ENCODE measurements at places on chromosomes 2 and 18. TPM values are rescaled to one million over a fixed set of nuclear protein-coding genes. Genes with fewer than 3 reads are reported as not detected.
A peak's percentile ranks its signal among the peaks of the same experiment; 100 is the strongest.

Gene CD207
- total RNA-seq, result not detected

Gene ASB18
- total RNA-seq, result not detected

Gene ITGA4
- total RNA-seq, result 61.7 TPM

Gene LHCGR
- not detected for total RNA-seq

Gene DHRS9
- not detected for total RNA-seq

Gene LIMS4
- 0.57 TPM for total RNA-seq

Gene BOLL
- total RNA-seq, result not detected

Gene GATA6
- not detected for total RNA-seq

Gene GLI2
- not detected for total RNA-seq

Gene LOXHD1
- total RNA-seq, result not detected

Gene RALB
- total RNA-seq, result 22.8 TPM

Gene HOXD13
- total RNA-seq, result not detected

Gene COL5A2
- 0.39 TPM for total RNA-seq

Gene MARCO
- not detected for total RNA-seq

Gene GALNT14
- 25.6 TPM for total RNA-seq

Gene OSBPL1A
- total RNA-seq, result 0.65 TPM

Gene ICA1L
- 12.0 TPM for total RNA-seq

Gene KLHL30
- total RNA-seq, result 1.9 TPM

Gene SERPINB11
- not detected for total RNA-seq

Gene FLACC1
- total RNA-seq, result 0.85 TPM

DNA sequence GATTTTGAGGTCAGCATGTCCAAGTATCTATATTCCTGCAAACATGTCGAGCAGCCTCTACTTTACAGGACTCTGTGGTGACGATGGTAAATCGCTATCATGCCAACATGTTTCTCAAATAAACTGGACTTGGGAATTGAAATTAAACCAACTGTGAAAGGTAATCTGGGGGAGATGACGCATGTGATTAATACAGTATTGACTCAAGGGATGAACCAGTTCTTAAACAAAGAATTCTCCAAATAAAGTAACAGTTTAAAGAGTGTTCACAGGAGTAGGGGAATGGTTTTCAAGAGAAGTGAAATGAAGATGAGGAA, 54.3 kb downstream of the THUMPD2 start:
- no peak for DNase-seq

DNA sequence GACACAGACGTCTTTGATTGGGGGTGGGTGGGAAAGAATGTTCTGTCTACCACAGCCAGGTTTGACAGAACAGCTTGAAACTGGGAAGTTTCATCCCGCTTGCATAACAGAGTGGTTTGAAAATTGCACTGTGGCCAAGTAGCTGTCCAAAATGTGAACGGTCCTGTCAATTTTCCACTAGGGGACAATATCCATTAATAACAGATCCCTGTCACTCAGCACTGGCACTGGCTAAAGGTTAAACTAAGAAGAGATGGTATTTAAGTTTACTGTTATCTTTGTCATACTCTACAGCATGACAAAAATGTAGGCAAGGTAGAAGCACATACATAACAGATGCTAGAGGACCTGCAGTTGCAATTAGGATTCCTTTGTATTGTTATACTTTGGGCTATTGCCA, 55.6 kb upstream of the ACMSD start:
- peak; percentile 52 for DNase-seq

GRCh38 chr2:133415210-133415876, 152.9 kb downstream of the NCKAP5 start:
- no peak for DNase-seq

DNA sequence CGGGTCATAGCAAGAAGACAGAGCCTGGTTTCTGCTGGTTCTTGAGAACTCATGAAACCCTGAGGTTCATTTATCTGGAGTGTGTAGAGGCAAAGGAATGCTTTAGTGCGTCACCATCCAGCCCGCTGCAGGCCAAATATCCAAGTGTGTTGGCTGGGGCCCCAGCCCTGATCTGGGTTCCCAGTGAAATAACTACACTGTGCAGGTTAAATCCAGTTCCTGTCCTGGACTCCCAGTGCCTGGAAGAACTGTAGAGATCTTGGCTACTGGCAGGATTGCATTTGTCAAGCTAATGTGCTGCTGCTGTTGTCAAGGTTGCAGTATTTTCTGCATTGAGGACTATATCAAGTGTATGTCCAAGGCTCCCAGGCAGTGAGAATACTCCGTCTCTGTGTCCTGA, 89.9 kb downstream of the MAPK4 start:
- DNase-seq, result no peak

GRCh38 chr2:238247841-238248453, 8.1 kb upstream of the HES6 start:
- no peak for DNase-seq

DNA sequence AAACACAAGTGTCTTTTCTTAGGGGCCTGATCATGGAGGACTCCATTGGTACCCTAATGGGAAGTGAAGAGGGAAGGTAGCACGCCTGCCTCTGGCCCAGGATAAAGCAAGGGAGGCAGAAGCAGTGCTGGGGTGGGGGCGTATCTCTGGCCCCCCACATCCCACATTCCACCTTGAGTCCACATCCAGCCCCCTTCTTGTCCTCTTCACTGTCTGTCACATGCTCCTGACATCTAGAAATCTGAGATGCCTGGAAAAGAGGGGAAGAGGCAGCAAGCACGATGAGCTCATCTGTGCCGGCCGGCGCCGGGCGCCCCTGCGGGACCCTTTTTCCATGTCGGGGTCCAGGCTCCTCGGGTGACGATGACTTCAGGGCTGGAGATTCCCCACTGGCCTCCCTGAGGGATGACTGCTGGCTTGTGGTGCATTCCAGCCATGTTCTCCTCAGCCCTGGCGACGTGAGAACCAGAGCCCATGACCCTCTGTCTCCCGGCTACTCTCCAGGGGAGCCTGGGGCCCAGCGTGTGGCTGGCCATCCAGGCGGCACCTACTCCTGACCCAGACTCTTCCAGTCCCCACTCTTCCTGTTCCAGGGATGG, 277.5 kb downstream of the DYSF start:
- no peak for DNase-seq

DNA sequence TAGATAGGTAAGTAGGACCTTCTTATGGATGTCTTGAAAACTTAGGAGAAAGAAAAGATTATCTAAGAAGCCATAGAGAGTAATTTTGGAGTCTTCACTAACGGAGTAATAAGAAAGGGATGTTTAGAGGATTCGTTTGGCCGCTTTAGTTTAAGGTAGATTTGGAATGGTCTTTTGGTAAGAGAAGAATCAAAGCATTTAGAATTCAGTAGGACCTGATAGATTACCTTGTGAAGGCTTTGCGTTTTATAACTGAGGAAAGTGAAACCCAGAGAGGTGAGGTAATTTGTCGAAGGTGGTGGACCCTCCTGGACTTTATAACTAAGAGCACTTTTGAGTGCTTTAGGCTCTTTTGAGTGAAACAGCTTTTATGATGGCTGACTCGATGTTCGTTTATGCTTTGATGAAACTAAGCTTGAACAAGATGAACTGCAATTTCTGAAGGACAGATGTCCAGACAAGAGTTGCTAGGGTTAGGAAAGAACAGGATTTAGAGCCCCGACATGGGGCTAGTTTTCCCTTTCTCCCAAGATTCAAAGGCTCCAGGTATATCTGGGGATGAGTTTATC, 1.3 kb downstream of the MYL12B start:
- DNase-seq, result no peak

- DNase-seq, result no peak
These were observed 69.3 kb downstream of the NPAS2 start for GRCh38 chr2:100889286-100889685.

- no peak for DNase-seq
These were observed 185.4 kb downstream of the INHBB start for GRCh38 chr2:120531365-120531764.

DNA sequence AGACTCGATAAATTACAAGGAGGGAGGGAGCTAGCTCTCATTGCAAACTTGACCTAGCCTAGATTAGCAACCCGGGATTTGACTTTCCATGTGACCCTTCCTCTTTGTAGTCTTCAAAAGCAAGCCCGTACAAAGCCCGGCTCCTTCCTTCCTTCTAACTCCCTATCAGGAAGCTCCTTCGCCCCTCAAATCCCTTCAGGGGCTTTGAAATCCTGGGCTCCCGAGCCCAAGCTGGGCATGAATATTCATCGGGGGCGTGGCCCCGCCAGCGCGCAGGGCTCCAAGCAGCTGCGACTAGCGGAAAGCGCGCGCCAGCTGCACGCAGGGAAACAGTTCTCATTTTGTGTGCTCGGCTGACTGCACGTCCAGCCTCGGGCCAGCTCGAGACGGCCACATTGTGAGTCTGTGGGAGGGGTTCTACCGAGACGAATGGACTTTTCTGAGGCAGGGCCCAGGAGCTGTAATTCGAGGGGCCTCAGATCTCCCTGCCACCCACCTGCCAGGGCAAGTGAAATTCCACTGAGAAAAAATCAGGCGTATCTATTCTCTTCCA, 84.0 kb upstream of the PELI1 start:
- DNase-seq, result peak; percentile 94

DNA sequence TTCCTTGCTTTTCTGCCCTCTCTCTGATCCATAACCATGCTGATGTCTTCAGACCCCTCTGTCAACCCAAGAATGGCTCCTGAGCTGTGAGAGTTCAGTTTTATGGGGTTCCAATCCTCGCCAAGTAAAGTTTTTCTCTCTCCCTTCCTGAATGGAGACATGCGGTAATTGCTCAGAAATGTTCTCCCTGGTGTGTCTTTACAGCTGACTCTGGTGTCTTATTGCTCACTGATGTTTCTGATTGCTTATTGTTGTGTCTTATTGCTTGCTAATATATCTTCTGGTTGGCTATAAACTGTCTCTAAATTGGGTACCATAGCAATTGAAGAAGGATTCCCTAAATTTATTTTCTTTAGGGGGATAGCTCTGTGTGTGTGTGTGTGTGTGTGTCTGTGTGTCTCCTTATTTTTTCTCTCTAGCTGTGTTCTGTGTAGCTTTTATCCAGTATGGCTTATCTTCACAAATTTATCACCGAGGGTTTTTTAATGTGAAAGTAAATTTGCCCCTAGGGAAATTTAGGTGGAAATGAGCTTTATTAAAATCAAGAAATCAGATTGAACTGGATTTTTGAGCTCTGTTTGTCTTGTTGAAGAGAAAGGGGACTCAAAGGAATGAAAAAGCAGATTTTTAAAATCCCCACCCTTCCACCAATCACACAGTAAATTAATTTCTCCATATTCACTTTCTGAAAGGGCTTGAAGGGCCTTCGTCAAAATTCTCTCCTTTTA, 19.5 kb downstream of the MGAT5 start:
- DNase-seq, result no peak

GRCh38 chr2:51612387-51612786, 580.5 kb upstream of the NRXN1 start:
- no peak for DNase-seq

DNA sequence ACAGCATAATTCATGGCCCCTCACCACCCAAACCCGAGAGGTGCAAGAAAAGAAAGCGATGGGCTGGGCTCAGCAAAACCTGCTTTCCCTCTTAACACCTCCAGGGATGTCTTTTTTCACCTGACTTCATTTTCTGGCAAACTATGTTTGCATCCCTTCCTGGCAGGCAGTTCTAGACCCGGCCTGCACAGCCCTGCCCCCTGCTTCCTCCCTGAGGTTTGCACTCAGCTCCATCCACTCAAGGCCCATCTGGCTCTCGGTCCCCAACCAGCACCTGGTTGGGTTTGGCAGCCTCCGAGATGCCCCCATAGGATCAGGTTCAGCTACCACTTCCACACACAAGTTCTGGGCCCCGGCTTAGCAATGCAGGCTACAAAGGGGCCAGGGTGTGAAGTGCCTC, 185.7 kb downstream of the SMAD7 start:
- DNase-seq, result peak; percentile 11

DNA sequence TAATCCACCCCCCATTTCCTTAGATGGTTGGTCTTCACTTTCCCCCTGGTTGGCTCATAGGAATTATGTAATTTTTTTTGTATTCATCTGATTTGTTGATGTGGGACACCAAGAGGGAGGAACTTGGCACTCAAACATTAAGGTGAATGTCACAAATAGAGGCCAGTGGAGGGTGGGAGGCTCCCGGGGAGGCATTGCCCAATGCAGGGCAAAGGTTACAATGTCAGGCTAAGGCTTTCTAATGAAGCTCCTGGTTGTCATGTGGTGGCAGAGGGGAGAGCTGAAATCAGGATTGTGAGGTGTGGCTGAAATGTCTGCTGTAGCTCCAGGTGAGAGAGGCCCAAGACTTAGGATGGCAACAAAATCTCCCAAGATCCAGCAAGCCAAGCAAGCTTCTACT, 42.7 kb downstream of the MPHOSPH10 start:
- DNase-seq, result no peak

- DNase-seq, result no peak
These were observed 386.9 kb downstream of the FIGN start for GRCh38 chr2:163348857-163349380.

DNA sequence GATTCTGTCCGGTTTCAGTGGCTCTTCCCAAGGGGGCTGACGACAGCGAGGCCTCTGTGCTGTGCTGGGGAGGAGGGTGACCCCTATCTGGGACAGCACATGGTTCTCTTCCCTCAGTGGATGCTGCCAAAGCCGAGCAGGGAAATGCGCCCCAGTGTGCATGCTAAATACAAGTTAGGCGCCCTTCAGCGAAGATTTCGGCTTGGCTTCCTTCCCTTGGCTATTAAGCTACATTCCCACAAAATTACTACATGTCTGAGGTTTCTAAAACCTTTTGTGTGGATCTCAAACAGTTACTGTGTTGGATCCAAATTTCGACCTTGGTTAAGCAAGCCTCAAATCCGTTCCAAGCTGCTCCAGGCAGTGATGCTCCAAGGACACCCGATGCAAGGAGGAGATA, 440.3 kb downstream of the NRXN1 start:
- no peak for DNase-seq

All from OCI-LY7 (cell line).